ENCODE measurements at places on chromosomes 4 and X.
A peak's percentile ranks its signal among the peaks of the same experiment; 100 is the strongest.

DNA sequence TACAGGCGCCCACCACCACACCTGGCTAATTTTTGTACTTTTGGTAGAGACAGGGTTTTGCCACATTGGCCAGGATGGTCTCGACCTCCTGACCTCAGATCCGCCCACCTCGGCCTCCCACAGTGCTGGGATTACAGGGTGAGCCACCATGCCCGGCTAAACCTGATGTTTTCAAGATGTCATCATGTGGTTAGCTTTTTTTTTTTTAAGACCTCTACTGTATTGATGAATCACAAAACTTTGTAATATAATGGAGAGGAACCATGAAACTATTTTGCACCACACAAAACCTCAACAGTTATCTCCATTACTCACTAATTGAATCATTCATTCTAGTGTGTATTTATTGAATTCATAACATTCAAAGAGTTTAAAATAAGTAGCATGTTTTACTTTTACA lies 94.7 kb upstream of the NEIL3 start:
- DNase-seq = no peak

DNA sequence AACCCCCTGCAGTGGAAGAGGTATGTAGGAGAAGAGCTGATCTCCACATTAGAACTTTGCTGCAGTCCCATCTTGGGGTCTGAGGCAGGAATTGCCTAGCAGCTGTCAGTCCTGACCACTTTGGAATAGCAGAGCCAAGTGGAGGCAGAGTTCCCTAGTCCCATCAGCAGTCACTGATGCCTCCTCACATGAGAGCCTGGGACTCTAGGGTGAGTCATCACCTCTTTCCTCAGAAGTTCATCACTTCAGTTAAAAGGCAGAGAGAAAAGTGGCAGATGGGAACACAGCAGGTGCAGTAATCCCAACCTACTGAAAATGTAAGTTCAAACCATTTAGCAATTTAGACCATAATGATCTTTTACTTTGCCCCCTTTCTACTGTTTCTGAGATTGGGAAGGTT lies 73.9 kb upstream of the MED14 start:
- DNase-seq = no peak

GRCh38 chr4:89834486-89835209 lies 2.3 kb downstream of the SNCA start:
- DNase-seq = no peak

DNA sequence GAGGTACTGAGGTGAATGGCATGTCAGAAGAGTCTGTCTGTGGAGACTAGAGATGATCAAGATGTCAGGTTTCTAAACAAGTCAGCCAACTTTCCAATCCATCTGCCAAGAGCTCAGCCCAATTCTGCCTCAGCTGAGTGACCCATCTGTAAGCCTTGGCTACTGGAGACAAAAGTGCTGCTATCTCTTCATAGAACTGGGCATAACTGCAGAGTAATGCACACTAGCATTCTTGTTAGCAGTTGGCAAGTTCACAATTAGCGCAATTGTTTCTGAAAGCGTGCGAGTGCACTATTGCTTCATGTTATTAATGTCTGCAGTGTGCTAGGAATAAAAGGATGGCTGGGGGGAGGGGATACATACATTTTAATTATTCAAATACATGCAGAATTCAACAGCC lies 32.9 kb upstream of the SH3D19 start:
- DNase-seq = no peak

DNA sequence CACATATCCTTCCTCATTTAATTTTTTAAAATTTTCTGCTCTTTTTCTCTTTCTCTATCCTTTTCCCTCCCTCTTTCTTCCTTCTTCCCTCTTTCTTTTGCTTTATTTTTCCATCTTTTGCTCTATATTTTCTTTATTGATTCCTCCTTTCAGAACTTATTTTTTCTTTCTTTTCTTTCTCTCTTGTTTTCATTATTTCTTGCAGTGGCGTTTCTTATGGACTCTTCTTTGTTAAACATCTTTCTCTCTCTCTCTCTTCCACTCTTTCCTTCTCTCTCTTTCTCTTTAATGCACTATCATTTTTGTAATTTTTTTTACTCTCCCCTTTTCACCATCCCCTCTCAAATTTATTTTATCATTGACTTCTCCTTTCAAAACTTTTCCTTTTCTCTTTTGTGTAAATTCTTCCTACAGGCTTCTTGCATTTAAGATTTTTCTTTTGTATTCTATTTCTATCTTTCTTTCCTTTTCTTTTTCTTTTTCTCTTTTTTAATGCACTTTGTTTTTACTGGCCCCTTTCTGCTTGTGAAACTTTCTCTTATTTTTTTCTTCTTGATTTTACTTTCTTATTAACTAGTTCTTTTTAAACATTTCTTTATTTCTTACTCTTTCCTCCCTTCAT lies 97.0 kb downstream of the RBMX2 start:
- DNase-seq = no peak

DNA sequence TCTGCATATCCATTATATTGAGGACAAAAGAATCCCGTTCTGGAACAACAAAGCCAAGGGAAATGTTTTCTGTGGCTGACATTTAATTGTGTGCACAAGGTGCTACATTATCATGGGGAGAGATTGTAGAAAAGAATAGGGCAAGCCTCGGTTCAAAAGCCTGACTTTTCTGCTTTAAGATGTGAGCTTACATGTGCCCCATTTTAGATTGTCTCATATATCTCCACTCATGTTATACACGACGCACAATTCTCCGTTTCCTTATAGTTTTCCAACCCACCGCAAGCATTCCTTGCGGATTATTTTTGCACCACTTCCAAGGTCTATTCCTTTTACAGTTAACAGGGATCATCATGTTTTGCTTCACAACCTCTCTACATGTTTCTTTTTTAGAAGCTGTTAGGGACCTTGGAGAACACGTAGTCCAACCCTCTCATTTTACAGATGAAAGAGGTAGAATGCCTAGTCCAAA lies 99.6 kb upstream of the MAML3 start:
- DNase-seq = no peak

GRCh38 chr4:30536231-30536630 lies 183.9 kb upstream of the PCDH7 start:
- no peak for DNase-seq

- no peak for DNase-seq
These were observed 61.5 kb downstream of the GEMIN8 start for GRCh38 chrX:13968198-13968597.

- DNase-seq = no peak
These were observed 100.0 kb downstream of the SH3KBP1 start for GRCh38 chrX:19787305-19787815.

DNA sequence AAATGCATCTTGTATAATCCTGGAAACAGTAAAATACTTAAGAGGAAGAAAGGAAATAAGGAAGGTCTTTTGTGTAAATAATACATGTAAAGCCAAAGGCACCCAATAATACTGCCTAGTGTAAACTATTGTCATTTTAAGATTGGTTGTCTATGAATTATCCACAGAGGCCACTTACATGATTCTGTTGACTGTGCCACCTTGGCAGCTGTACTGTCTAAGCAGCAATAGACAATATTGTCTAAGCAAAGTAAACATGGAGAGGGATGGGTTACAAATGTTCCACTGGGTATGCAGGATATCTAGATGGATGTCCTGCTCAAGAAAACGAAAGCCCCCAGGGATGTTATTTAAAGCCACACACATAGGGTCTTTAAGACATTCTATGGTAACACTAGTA lies 19.4 kb downstream of the BEND4 start:
- DNase-seq = no peak

DNA sequence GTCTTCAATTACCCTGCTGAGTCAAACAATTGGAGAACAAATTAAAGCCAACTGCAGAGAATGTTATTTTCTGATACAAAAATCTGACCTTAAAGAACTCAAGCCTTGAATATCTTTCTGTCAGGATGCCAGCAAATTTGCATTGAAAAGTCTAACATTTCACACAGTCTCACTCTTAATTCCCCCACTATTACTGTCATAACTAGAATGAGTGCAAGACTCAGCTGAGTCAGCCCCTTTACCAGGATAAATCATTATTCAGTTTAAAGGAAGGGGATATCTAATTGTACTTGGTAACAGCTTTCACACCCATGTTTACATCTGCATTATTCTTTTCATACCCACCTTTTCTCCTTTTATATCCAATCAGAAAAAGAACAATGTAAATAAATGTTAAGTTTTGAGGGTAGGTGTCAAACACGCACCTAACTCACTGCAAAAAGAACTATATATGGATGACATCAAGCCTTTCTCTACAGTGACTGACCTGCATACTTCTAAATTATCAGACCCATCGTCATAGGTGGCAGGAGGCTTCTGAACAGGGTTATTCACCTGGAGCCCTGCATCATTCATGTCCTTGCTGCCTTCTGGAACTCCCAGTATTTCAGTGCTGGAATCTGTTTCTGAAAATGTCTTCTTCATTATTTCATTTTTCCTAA lies 117.4 kb downstream of the TMA16 start:
- DNase-seq = no peak

DNA sequence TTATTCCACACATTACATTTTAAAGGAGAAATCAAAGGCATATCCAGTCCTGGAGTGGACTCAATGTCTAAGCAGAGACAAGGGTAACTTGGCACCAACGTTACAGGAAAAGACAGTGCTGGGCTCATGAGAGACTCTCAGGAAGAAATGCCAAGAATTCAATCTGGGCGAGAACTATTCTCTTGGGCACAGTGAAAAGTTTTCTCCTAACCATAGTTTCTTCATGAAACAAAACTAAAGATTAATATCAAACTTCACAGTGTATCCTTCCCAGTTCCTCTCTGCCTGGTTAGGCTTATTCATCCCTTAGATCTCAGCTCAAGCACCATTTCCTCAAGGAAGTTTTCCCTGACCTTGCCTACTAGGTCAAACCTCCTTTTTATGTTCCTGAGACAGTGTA lies 109.4 kb upstream of the TLL1 start:
- DNase-seq = no peak

- peak; percentile 15 for DNase-seq
These were observed 128.2 kb downstream of the SLC7A11 start for GRCh38 chr4:138113819-138114400.

DNA sequence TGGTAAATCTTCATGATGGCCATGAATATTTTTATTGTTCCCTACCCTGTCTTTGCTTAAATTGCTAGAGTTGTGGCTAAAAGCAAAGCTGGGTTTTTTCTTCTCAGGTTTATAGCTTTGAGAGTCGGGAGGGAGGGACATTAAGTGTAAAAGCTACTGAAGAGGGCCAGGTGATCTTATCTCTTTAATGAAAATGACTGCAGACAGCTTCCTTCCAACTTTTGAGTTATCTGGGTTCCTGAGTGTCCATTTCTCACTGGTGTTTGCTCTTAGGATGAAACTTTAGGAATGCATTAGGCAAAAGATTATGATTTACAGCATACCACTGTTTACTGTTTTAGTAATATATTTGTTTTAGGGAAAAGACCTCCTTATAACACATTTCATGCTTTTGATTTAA lies 187.7 kb downstream of the SHROOM3 start:
- DNase-seq = no peak

DNA sequence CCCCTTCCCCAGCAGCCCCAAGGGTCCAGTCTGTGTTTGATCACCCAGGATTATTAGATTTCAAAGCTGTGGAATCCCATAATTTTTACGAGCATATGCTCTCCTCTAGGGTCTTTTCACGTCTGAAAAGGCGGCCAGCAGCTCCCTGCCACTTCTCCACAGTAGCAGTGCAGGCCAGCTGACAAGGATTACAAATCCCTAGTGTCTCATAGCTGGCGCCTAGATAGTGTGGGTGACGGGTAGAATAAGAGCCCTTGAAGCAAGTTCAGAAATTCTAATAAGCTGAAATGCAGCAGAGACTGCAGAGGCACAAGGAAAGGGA lies 79.4 kb downstream of the RLIM start:
- DNase-seq = no peak

GRCh38 chr4:24764345-24764744 lies 31.0 kb upstream of the SOD3 start:
- no peak for DNase-seq

DNA sequence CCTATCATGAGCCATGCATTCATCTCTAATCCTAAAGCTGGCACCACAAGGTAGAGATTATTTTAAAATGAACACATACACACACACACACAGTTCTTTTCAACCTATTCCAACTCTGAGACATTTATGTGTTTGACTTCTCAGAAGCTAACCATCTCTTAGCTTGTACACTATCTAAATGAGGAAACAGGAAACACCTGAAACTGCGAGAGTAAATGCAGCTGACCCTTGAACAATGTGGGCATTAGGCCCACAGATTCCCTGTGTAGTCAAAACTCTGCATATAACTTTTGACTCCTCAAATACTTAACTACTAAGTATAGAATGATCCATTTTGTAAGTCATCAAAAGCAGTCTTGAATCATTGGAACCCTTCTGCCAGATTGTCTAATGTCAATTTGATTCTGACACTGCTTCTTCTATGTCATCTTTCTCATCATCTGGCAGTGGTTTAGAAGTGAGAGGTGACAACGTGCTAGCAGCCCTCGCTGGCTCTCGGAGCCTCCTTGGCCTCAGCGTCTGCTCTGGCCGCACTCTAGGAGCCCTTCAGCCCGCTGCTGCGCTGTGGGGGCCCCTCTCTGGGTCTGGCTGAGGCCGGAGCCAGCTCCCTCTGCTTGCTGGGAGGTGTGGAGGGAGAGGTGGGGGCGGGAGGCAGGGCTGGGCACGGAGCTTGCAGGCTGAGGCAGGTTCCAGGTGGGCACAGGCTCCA lies 21.4 kb upstream of the IL15 start:
- no peak for DNase-seq

GRCh38 chr4:13174001-13174400 lies 310.1 kb downstream of the RAB28 start:
- peak; percentile 78 for DNase-seq

GRCh38 chrX:24465532-24465865 lies 413 bp downstream of the PDK3 start:
- no peak for DNase-seq

- DNase-seq = peak; percentile 70
These were observed 66.0 kb downstream of the TRMT44 start for GRCh38 chr4:8506373-8507195.

GRCh38 chrX:30270639-30271038 lies 23.7 kb downstream of the MAGEB1 start:
- no peak for DNase-seq

GRCh38 chr4:6951880-6952381 lies 42.3 kb downstream of the TBC1D14 start:
- DNase-seq = no peak

DNA sequence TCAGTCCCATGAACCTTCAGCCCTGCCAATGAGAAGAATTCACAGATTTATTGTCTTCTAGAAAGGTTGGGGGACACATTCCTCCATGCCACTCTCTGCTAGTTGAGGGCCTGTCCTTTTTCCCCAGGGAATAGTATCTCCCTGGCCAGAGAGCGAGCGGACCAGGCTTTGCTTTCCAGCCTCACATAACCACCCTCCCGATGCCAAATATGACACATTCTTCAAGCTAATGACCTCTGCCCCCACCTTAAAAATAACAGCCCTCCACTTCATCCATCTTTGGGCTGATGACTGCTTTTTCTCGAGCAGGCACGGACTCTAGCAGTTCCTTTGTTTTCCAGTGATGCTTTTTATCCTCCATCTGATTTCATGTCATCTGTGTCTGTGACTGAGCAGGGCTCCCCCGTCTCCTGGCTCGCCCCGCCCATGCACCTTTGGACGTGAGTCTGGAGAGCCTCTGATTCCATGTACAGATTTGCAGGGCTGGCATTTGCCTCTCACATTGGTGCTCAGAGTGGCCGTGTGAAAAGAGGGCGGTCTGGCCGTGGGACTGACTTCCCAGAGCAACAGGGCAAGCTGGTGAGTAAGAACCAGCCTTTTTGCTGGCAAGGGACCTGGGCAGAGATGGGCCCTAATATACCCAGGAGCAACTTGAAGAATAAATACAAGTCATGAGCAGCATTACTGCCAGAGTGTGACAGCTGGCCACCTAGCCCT lies 279.8 kb downstream of the BCOR start:
- no peak for DNase-seq

GRCh38 chrX:18377796-18378195 lies 23.3 kb upstream of the SCML2 start:
- no peak for DNase-seq

- DNase-seq = no peak
These were observed 104.1 kb downstream of the ATXN3L start for GRCh38 chrX:13215729-13216128.

Measured in hindlimb muscle (tissue), 1 donor.